Activated effector memory CD4-positive, alpha-beta T cell treated with anti-CD3 and anti-CD28 coated beads, Interleukin-2, amount 50 U/mL, for 16 hours (primary cell): ENCODE measurements at places on chromosomes 13 and 19.

DNA sequence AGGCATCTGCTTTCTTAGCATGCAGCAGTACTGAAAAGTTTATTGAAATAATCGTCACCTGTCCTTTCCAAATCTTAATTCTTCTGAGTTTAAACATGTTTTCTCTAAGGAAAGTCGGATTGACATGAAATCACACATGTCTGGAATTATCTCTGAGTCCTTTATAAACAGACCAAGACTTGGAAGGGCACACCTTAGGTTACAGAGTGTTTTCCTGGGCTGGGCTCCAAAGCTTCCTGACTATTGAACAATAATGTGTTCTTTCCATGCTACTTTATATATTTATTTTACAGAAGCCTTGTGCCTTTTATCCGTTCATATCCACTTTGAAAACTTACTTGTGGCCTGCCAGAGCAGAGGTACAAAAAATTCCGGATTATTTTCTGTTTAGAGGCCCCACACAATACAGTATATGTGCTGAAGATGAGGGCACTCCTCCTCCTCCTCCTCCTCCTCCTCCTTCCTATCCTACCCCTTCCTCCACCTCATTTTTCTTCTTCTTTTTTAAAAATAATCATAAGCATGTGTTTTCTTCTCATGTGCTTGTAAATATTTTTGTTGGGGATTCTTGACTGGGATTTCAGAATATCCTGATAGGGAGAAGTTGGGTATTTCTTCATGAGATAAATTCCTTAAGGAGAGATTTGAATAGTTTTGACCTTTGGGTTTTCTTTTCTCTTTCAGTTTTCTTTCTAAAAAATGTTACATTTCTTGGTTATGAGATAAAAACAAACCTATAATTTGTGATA, 52.3 kb downstream of the LRCH1 start:
- DNase-seq = no peak

DNA sequence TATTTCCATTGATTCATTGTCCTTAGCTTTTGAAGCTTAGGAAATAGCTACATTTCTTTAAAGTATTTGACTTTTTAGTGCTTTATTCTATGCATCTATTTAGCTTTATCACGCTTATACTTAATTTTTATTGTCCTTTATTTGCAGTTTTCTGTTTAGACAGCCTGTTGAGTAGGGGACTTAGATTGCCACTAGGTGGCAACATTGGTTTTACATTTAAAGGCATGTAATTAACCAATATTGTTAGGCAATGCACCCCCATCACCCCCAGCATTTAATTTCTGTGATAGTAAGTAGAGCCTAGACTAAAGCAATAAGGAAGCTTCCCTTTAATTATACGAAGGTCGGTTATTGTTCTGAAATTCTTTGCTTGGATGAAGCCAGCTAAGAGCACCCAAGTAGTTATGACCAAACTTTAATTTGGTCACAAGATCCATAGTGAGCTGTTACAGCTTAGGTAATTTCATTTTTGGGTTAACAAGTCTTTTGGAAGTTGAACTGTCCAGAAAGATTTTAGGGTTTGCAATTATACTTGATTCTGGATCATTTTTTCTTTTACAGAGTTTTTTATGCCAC, 36.5 kb downstream of the B3GLCT start:
- DNase-seq = no peak

- no peak for DNase-seq
Measured at GRCh38 chr13:92303428-92303827, 905.0 kb downstream of the GPC5 start.

GRCh38 chr13:39451860-39452301, 151.1 kb downstream of the LHFPL6 start:
- no peak for DNase-seq

GRCh38 chr19:6970443-6970842, 50.8 kb downstream of the MBD3L2B start:
- DNase-seq = no peak

DNA sequence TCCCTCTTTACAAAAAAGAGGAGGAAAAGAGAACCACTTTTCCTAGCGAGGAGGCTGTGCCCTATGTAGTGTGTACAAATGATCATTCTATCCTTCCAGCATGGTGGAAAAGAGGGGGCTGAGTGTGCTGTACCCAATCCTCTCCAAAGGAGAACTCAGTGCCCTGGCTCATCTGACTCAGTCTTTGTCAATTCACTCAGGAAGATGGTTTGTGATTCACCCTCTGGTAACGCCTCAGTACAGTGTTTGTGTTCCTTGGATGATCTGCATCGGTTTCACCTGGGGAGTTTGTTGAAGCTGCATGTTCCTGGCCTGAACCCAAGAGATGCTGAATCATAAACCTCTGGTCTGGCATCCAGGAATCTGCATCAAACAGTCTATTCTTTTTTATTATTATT, 18.3 kb upstream of the ENOX1 start:
- no peak for DNase-seq

DNA sequence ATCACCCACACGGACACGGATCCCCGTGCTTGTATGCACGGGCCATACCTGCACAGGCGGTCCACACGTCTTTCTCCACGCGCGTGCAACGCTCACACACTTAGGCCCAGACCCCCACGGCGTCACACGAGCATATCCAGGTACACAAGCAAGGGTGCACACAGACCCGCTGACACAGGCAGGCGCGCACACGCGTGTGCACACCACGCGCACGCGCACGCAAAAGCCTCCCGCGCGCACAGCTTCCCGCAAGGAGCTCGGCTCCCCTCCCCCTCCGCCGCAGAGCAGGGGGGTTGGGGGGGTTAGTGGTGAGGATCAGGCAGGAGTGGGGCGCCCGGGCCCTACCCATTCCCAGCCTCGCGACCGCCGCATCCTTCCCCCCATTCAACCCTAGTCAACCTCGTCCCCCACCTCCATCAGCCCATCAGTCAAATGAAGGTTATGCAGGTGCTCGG, 407 bp downstream of the RAB3A start:
- DNase-seq = peak; percentile 81

- DNase-seq = no peak
Measured at GRCh38 chr13:29328501-29328900, 267.0 kb downstream of the SLC7A1 start.

DNA sequence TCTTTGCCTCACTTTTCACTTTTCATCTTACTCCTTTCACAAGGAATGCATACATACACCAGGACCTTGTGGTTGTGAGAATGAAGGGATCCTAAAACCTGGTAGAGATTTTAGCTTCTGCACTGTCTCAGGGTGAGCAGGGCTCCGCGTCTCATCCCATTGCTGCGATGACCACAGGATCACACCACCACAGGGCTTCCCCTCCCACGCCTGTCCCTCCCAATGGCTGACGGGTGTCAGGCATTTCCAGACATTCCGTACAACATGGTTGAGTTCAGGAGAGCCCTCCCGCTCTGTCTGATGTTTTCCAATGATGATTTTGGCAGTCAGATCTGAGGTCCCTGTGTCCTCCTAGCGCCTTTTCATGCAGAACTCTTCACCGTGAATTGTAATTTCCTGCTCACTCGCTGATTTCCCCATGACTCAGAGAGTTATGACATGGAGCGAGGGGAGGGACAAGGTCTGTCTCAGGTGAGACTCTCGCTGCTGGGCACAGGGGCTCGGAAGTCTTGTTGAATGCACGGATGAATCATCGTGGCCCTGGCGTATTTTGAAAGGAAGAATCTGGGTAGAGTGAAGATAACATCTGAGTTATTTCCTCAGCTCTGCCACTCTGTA, 102.8 kb downstream of the TEX29 start:
- no peak for DNase-seq

DNA sequence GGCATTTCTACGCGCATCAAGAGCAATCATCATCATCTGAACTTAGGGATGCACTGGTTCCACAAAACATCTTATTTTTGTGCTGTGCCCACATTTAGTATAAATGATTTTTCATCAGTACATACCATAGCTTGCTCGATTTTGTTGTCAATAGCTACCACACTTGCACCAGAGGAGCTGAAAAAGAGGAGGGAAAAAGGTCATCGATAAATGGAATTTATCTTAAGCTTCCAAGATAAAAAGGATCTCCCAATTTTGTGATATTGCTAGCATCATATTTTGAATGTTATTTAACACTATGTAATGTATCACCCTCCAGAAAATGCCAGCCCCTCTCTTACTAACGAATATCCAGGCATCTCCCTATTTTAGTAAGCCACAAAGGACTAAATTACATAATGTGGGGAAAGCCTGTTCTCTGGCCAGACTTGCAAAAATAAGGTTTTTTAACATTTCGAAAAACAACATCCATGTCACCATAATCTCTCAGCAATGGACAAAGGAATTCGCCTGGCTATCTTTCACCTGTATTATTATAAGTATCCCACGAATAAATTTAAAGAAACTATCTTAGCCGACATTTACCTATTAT, 62.4 kb downstream of the SERP2 start:
- DNase-seq = no peak

- DNase-seq = no peak
Measured at GRCh38 chr13:75422028-75422427, 59.9 kb downstream of the TBC1D4 start.

DNA sequence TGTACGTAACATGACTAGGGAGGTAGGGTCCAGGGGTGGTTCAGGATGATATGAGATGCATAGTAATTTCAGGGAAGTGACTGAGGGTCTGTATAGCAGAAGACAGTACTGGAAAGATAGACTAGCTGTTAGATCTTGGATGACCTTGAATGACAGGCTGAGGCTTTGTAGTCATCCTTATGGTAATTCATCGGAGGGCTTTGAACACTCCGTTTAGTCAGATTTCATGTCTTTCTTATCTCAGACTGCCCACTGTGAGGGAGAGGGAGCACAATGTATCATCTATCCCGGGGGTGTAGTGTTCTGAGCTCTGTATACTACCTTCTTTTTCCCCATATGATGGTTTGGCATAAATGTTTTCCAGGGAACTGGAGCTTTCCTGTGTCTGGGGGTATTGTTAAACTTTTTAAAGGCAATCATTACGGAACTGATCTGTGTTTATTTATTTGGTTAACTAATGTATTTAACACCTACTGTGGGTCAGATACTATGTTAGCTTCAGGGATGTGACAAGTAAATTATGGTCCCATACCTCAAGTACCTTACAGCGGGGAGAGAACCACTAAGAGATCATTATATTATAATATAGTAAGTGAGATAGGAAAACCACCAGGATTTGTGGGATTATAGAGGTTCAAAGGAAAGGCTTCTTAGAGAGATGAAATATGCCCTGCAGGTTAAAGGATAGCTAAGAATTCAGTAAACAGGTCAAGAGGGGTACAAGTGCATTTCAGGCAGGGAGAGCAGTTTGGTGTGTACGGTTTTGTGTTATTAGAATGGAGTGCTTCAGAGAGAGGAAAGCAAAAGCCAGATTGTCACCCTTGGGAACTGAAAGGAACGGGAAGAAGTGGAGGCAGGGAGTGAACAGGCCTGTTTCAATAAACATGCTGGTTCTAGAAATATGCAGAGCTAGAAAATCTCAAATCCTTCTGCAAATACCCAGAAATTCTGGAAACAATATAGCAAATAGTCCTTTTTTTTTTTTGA, 164.8 kb upstream of the KL start:
- DNase-seq = no peak

DNA sequence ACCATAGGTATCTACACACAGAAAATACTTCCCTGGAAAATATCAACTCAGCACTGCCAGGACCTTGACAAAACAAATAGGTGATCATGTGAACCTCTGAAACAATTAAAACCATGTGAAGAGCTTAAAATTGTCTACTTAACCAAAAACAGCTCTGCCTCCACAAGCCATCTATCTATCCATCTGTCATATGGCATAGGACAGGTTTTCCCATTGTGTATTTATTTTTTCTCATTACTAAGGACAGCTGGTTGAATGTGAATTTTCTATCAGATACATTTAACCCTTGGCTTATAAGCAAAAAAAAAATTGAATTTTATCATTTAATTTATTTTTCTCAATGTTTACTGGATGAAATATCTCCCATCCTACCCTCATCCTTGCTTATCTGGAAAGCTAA, 279.5 kb downstream of the PCDH9 start:
- no peak for DNase-seq

DNA sequence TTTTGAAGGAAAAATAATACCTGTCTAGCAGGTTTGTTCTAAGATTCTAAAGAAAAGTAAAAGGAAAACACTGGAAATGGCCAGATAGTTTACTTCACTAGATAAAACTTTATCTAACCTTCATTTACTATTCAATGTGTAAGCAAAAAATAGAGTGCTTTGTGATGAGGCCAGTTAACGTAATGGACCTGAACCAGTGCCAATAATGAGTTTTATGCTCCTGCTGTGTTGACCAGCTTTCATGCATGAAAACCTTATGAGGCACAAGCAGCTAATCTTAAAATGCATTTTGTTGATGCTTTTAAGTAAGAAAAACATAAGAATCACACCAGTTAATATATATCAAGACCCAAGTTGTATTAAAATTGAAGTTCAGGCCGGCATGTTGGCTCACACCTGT, 617.2 kb upstream of the GPC6 start:
- DNase-seq = no peak

DNA sequence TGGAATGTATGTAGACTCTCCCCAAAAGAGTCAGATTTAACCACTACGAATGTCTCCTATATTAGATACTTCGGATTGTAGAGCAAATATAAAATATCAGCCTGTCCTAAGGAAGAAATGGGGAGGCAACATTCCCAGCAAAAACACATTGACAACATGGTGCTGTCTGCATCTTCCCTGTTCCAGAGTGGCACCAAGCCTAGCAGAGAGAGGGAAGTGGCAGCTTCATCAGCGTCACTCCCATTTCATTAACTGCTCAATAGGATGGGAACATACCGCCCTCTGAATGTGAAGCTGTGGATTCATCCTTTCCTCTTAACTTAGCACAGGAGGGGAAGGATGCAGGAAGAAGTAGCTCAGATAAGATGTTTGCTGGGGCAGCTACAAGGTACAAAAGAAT, 45.4 kb downstream of the MYO16 start:
- DNase-seq = no peak

GRCh38 chr19:11377756-11378155, 3.3 kb downstream of the SWSAP1 start:
- DNase-seq = no peak

DNA sequence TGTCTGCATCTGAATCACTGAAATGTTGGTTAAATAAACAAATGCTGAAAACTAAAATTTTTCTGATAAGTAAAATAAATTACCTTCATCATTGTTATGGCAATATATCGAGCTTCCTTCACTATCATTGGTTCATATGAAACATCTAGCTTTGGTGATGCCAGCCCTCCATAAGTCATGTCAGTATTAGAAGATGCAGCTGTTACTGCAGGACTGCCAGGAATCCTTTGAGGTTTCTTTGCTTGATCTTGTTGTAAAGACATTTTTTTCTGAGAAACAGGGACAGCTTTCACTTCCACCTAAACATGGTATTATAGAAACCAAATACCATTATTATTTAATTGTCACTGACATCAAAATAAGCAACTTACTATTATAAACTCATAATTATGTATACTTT, 123.7 kb upstream of the FBXL3 start:
- DNase-seq = no peak

- no peak for DNase-seq
Measured at GRCh38 chr19:19259741-19260140, 13.4 kb downstream of the TM6SF2 start.

- no peak for DNase-seq
Measured at GRCh38 chr13:49308097-49308875, 60.6 kb downstream of the CDADC1 start.

GRCh38 chr19:19145281-19145680, 7.0 kb upstream of the TMEM161A start:
- no peak for DNase-seq

GRCh38 chr13:110210604-110210985, 96.4 kb downstream of the COL4A1 start:
- DNase-seq = no peak
